Lung (tissue), 17 donors: ENCODE measurements at places on chromosomes 2 and 18. TPM values are rescaled to one million over a fixed set of nuclear protein-coding genes. Genes with fewer than 3 reads are reported as not detected.

GULP1 gene
- 9.1 TPM for polyA plus RNA-seq

SGPP2 gene
- polyA plus RNA-seq = 39.5 TPM

TSPYL6 gene
- not detected for polyA plus RNA-seq

SPC25 gene
- polyA plus RNA-seq = 0.77 TPM

VWA3B gene
- polyA plus RNA-seq = 3.5 TPM

UGT1A5 gene
- polyA plus RNA-seq = not detected

PTPRN gene
- 0.22 TPM for polyA plus RNA-seq

SATB2 gene
- polyA plus RNA-seq = 0.75 TPM

DNA sequence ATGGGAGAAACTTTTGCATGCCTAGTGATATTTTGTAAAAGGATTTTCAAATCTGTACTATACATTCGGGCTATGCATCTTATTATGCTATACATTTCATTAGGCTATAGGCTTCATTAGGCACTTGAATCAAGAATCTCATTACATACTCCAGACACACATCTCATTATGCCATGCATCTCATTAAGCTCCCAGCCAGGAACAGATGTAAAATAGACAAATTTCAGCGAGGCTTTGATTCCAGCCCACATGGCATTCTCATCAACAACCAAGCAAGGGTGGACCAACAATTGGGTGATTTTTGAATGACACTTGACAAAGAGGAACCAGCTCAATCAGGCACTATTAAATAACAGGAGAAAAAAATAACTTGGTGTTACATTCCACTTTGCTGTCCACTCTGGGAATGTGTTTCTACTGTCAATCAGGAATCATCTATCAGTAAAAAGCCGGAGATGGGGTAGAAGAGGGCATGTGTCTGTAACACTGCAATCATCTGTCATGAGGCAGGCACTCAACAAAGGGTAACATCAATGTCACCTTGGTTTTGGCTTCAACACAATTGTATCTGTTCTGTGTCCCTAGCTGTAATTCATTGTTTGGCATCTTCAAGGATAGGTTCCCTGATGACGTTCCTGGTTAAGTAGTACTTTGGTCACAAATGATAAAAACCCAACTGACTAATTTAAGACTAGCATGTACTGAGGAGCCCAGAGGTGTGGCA lies 498.6 kb downstream of the EPHA4 start:
- no peak for DNase-seq

GRCh38 chr2:20326163-20326780 lies 24.4 kb downstream of the PUM2 start:
- peak; percentile 72 for DNase-seq

DNA sequence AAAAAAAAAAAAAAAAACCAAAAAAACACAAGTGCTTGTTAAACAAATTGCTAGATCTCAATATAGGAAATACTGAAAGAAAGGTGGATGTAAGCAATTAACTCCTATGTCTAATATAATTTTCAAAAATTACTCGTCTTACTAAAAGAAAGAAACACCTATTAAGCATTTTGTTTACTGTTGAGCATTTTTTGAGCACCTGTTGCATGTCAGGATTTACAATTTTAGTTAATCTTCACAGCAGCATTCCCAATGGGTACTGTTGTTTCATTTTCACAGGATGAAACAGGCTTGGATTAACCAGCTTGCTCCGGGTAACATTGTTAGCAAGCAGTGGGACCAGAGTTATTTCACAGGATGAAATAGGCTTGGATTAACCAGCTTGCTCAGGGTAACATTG lies 4.8 kb downstream of the ZNF638 start:
- no peak for DNase-seq

DNA sequence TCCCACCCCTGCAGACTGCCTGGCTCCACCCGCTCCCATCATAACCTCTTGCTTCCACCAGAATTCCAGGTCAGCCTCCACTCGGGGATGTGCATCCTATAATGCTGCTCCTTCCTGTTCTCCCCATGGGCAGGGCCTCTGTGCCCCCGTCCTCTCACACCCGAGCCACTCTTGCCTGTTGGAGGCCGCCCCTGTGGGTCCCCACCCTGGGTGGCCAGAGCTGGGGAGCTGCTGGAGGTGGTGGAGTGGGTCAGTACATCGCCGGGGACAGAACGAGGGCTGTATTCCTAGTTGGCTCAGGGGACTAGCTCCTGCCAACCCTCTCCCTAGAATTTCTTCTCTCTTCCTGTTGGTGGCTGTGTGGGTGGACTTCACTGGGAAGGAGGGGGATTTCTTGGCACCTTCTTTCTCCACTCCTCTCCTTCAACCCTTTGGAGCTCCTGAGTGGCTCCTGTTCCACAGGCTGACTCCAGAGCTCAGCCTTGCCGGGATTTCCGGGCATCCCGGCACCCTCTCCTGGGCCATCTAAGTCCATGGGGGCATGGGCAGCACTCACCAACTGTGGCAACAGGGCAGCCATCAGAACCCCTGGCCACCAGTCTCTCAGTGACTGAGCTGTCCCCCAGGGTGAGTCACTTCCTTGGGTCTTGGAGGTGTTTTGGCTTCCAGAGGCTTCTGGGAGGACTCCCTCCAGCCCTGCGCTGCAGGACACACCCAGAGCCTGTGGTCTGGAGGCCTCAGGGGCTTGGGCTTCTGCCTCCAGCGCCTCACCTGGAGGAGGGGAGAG lies 88.2 kb upstream of the MCFD2 start:
- no peak for DNase-seq

GRCh38 chr2:2646433-2647051 lies 315.5 kb upstream of the MYT1L start:
- DNase-seq = no peak

DNA sequence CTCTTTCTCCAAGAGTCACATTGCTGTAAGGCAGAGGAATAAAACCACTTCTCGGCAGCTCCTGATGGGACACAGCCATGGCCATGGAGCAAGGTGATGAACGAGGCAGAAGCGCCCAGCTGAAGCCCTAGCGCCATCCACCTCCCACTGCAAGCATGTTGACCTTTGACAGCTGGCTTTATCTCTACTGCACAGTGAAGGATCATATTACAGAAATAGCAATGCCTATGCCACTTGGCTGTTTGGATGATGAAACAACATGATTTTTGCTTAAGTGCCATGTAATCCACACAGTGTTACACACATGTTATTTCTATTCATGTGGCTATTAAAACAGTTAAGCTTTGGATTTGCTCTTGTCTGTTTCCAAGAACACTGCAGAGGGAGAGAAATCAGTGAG lies 167.7 kb downstream of the VAPA start:
- peak; percentile 79 for DNase-seq

DNA sequence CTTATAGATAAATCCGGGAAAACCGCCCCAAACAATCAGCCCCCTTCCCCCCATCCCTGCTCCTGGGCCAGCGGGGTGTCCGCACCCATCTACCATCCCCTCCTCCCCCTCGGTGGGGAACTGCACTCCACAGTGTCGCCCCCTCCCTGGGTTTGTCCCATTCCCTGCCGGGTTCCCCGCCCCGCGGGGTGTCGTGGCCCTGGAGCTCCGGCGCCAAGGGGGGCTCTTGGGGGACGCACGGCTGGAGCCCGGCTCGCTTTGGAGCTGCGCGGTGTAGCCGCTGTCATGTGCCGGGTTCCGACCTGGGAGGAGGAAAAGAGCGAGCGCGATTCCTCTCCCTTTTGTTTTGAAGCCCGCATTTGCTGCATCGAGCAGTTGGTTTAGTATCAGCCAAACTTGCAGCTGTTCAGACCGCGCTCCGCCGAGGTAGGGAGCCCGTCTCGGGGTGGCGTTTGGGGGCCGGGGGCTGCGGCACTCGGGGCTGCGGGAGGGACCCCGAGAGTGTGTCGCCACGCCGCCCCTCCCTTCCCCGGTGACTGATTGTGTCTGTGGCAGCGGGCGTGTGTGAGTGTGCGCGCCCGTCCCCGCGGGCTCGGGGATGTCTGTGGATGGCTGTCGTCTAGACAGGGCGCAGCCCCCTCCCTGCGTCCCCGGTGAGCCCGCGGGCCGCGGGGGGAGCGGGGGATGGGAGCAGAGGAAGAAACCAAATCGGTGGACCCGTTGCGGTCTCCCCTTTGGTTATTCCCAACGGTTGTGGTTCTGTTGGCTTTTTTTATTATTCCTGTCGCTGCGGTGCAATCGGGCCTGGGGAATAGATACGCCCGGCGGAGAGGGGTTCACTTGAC lies 797 bp downstream of the CTIF start:
- DNase-seq = peak; percentile 67

DNA sequence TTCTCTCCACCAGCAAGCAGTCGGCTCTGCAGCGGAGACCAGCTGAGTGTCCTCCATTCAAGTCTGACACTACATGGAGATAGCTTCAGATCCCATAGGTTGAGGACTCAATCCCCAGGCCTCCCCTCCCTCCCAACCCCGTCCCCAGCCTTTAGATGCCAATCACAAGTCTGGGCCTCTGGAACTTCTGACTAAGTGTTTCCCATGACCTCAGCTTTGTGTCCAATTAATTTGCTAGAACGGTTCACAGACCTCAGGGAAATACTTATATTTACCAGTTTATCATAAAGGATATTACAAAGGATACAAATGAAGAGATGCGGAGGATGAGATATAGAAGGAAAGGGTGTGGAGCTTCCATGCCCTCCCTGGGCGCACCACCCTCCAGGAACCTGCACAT lies 77.4 kb downstream of the MERTK start:
- DNase-seq = no peak

DNA sequence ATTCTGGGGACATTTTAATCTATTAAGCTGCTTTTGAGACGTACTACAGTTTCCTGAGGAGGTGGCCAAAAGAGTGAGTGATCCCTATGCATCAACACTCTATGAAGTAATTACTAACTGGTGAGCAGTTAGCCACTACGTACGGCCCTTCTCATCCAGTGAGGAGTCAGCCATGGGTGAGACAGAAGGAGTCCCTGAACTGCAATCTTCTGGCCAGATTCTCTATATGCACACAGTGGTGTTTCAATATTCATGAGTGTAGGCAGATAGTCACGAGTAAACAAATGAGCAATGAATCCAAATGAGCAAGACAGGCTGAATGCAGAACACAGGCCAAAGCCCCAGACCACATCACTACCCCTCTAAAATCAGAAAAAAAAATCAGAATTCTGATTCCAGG lies 29.8 kb upstream of the TMEM214 start:
- no peak for DNase-seq

DNA sequence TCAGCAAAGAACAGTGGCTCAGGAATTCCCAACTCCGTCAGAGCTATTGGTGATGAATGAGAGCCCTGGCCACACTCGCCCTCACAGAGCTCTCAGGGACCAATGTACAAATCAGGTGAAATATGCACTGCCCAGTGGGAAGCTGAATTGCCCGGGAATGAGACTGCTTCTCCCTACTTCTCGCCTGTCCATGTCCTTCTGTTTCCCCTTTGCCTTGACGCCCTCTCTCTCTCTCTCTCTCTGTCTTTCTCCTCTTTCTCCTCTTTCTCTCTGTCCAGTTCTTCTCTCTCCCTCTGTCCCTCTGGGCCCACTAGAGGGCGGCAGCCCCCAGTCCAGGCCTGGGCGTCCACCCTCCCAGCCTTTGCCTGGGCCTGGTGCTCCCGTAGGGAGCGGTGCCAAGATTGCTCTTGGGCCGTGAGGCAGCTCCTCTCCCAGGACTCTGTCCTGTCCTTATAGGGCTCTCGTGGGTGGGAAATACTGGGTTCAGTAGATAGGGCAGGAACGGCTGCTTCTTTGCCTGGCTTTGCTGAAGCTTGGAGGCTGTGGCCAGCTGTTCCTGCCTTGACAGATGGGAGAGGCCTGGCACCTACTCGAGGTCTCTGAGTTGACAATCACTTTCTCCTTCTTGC lies 28.4 kb upstream of the PUM2 start:
- peak; percentile 96 for DNase-seq

DNA sequence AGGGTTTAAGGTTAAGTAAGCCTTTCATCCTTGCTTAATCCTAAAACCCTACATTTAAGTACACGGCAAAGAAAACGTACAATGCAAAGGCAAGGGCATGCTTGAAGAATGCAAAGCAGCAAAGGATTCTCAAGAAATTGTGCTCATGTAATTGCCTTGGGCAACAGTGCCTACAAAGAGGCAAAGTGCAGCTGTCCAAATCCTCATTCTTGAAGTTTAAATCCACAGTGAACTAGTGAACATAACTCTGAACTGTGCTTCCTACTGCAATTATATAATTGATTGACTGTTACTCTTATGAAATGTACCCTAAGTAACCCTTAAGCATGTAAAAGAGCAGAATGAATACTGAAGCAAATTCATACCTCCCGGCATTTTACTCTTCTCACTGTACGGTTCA lies 85.4 kb downstream of the MAP3K20 start:
- DNase-seq = no peak

GRCh38 chr2:20577495-20578235 lies 73.2 kb downstream of the HS1BP3 start:
- no peak for DNase-seq

- DNase-seq = no peak
Measured at GRCh38 chr2:45033302-45033701, 24.1 kb upstream of the SIX2 start.

DNA sequence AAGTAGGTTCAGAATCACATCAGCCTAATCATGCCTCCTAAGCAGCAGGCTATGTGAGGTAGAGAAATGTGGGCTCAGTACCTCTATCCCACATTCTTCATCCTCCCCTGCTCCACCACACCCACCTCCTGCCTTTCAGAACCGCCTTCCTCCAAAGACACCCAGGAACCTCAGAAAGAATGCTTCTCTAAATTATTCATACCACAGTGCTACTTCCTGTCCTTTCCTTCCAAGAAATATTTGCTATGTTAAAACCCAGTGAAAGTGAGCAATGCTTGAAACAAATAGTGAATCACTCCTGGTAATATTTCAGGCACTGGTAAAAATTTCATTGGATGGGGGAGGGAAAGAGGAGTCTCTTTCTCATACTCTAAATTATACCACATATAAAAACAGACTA lies 24.0 kb upstream of the CREB1 start:
- no peak for DNase-seq

- DNase-seq = no peak
Measured at GRCh38 chr2:216694826-216695217, 527 bp downstream of the IGFBP5 start.

DNA sequence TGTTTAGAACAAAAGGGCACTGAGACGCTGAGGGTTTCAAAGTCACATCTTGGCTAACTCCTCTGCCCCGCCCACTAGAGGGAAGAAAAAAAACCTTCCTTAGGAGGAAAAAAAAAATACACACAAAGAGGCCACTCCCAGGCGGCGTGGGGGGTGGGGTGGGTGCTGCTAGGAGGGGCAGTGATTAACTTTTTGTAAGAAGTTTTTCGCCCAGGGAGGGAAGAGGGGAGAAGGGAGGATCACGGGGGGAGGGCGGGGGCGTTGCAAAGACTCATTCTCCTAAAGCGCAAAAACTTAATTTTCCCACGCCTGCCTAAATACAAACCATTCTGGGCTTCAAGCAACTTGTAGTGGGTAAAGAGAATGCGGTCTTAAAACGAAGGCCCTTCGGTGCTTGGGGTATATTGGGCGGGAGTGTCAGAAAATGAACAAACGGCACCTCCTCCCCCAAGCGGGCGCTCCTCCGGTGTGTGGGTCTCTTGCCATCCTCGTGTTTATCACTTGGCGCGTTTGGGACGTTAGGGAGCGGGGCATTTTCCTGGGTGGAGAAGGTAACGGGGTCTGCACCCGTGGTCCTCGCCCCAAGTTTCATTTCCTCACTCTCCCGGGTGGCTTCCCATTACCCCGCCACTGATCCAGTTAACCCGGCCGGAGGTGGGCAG lies 1.7 kb downstream of the CXCR4 start:
- peak; percentile 29 for DNase-seq
